Stimulated activated CD8-positive, alpha-beta memory T cell treated with anti-CD3 and anti-CD28 coated beads, Interleukin-7, amount 100 ng/mL, for 1 hour (primary cell): ENCODE measurements at places on chromosomes 2 and 18.

DNA sequence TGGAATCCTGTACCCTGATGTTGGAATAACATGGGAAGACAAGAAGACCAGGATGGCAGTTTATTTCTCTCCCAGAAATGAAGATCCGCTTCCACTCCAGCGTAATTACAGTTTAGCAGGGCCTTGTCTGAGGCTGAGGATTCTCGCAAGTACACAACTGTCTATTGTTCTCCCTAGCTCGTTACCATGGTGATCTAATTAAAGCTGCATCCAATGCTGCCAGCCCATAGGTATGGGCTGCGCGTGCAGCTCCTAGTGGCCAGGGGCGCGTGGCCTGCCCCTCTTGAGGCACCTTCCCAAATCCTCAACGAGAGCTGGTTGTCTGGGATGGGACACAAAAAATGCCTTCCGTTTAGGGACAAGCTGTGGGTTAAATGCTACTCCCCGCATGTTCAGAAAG lies 344.9 kb downstream of the CYRIA start:
- no peak for DNase-seq

DNA sequence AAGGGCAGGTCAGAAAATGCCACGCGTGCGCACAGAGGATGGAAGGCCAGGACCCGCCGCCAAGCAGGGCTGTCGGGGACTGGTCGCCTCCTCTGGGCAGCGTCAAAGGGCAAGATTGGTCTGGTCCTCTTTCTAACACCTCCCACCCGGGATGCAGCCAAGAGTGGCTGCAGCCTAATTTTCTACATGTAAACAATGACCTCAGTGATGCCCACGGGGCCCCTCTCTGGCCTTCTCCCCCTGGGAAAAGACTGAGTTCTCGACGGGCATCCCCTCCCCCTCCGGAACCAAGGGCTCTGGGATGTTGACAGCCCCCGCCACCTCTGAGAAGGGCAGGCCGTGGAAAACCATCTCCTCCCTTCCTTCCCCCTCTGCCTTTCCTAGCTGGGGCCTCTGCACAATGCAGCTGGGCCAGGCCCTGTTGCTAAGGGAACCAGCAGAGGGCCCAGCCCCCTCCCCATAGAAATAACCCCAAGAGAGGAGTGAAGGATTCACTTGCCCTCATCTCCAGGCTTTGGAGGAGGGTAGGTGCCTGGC lies 80.0 kb upstream of the ZNF532 start:
- DNase-seq, result no peak

DNA sequence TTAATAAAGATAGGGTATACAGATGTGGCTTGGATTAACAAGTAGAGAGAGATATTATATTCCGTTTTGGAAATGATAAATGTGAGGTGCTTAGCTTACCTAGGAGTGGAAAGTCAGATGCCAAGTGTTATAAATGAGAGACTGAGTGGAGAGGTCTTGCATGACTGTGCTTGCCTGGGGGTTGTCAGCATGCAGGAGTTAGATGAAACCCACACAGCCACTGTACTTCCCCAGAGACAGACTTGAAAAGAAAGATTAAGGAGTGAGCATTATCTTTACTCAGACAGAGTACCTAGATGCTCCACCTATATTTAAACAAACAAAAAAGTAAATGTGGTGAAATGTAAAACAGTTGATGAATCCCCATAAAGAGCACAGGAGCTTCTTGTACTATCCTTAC lies 482.7 kb downstream of the RIT2 start:
- DNase-seq, result no peak

DNA sequence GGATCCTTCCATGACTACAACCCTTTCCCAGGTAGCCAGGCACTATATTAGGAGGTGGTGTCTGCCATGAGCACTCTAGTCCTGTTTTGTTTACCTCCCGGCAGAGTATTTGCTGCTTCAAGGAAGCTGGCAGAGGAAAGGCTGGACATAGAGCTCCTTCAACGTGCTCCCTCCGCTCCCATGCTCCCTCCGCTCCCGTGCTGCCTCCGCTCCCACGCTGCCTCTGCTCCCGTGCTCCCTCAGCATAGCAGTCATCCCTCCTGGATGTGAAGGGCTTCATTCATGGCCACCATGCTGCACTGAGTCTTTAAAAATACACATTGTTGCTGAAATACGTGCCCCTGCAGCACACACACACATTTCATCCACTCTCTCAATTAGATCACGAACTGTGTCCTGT lies 181.9 kb upstream of the MYT1L start:
- no peak for DNase-seq
